ENCODE measurements at places on chromosomes 6 and 20.
A peak's percentile ranks its signal among the peaks of the same experiment; 100 is the strongest.

DNA sequence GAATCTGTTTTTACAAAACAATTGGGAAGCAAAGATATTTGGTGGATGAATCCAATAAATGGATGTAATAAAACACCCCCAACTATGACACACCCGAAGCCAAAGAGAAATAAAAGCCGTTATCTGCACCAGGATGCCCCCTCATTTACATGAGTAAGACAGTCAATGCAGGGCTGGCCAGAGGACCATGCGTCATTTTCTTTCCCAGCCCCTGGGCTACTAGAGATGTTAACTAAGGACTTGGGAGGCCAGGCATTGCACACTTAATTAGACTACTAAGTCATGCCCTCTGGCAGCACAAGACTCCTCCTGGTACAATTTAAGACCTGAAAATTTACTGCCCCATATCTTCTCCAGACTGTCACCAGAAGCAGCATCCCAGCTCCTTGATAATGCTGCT is 3.2 kb downstream of the LEMD2 start:
- DNase-seq, result no peak

DNA sequence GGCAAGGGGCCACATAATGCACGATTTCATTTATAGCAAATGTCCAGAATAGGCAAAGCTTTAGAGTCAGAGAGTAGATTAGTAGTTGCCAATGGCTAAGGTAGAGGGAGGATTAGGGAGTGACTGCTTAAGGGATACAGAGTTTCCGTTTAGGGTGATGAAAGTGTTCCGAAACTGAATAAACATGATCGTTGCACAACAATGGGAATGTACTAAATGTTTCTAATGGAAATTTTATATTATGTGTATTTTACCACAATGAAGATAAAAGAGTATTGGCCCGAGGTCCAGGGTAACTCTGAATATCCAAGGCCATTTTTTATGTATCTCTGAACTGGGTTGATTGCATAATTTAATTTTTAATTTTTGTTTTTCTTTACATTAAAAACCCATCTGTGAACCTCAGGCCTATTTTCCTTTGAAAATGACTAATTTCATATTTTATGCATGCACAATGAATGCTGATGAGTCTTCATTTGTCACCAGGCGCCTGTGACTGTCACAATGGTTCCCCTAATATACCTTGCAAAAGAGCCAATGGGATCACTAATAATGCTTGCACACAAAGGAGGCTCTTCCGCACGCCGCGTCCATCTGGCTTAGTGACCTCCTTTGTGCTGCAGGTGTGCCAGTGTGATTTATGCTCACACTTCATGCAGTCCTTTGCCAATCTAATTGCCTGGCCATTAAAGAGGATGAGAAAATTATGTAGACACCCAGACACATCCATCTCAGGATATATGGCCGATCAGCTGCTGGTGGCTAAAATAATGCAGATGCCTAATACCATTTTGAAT is 612.5 kb downstream of the CDH26 start:
- no peak for DNase-seq

DNA sequence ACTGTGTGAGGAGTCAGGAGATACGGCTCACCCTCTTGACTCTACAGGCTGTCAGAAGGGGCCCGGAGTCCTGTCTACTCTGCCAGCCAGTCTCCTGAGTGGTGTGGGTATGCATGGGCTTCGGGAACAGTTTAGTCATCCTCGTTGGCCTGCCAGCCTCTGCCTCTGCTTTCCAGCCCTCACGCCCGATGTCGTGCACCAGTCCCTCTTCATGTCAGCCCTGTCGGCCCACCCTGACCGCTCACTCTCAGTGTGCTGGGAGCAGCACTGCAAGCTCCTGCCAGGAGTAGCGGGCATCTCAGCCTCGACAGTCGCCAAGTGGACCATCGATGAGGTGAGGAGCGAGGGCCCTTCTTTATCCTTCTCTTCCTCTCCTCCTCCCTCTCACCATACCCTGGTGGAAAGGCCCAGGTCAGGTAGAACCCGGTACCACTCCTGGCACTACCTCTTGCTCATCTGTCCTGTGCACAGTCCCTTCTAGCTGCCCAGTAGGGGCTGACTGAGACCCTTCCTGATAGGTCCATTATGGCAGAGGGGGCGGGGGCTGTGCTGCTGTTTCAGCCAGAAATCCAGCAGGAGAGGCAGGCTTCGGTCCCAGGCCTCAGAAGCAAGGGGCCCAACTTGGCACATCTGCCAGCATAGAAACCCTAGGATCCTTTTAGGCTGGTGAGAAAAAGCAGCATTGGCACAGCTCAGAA is 18.7 kb upstream of the SGK2 start:
- DNase-seq, result no peak

DNA sequence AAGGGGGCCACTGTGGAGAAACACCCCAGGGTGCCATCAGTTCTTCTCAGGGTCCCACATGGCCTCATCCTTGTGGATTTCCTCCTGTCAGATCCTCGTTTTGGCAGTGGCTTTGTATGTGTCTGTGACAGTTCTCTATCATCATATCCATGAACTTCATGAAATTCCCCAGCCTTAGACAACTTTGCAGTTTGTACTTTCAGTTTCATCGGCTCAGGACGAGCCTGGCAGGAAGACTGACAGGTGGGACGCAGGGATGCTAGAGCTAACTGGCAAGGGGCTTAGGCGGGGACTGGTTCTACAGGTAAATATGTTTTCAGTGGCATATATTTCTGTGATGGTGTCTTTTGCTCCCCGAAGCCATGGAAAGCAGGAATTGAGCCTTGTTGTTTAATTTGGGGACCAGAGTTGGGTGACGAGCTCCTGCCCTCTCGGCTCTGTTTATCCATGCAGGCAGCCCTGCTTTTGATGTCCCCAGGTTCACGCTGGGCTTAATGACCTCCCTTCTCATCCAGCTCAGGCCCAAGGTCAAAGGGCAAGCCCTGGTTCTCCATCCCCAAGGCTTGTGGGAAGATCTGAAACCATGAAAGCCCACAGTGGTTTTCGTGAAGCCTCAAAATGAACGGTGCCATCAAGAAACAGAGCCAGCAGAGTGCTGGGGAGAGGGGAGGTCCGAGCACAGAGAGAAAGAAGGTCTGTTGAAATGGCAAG is 11.2 kb downstream of the SDCBP2 start:
- no peak for DNase-seq

GRCh38 chr6:19322691-19323485 is 514.3 kb upstream of the ID4 start:
- DNase-seq, result no peak

GRCh38 chr6:36893976-36894932 is 8.5 kb downstream of the C6orf89 start:
- no peak for DNase-seq

DNA sequence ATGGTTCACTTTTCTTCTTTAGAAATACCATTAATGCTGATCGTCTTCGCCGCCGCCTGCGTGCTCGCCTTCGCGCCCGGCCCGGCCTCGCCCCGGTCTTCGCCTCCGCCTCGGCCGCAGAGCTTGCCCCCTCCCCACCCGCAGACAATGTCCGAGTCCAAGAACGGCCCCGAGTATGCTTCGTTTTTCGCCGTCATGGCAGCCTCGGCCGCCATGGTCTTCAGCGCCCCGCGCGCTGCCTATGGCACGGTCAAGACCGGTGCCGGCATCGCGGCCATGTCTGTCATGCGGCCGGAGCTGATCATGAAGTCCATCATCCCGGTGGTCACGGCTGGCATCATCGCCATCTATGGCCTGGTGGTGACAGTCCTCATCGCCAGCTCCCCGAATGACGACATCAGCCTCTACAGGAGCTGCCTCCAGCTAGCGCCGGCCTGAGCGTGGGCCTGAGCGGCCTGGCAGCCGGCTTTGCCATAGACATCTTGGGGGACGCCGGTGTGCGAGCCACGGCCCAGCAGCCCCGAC is 4.8 kb upstream of the PRPH2 start:
- peak; percentile 21 for DNase-seq
